Activated CD4-positive, CD25-positive, alpha-beta regulatory T cell (primary cell): ENCODE measurements at places on chromosomes 2 and 18.

DNA sequence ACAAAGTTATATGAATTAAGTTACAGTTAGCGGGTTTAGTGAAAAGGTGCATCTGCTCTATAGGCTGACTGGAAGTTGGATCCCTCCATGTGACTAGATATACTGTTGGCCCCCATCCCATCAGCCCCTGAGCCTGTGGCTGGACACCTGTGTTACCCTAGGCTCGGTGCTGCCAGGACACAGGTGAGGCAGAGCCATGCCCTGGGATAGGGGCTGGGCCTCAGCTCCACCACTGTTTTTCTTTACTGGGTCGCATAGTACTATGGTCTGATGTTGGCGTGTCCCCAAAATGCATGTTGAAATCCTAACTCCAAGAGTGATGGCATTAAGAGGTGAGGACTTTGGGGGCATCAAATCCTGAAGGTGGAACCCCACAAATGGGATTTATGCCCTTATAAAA is 638.6 kb upstream of the ID2 start:
- DNase-seq = no peak

GRCh38 chr2:195995499-195995898 is 73.1 kb downstream of the DNAH7 start:
- no peak for DNase-seq

DNA sequence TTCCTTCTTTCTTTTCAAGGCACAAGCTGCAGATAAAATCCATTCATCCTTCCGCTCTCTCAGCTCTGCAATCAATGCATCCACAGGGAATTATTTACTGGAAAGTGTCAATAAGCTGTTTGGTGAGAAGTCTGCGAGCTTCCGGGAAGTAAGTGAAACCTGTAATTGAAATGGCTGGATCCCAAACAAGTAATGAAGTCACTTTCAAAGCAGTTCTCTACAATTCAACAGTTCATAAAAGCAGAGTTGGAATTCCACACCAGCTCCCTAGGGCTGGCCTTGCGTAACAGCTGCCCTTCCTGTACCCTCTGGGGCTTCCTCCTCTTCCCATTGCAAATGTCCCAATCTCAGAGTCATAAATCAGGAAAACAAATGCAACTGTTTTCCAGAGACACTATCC is 9.6 kb downstream of the SERPINB2 start:
- no peak for DNase-seq

- DNase-seq = no peak
Measured at GRCh38 chr18:76495435-76496193, 572 bp upstream of the ZNF516 start.

DNA sequence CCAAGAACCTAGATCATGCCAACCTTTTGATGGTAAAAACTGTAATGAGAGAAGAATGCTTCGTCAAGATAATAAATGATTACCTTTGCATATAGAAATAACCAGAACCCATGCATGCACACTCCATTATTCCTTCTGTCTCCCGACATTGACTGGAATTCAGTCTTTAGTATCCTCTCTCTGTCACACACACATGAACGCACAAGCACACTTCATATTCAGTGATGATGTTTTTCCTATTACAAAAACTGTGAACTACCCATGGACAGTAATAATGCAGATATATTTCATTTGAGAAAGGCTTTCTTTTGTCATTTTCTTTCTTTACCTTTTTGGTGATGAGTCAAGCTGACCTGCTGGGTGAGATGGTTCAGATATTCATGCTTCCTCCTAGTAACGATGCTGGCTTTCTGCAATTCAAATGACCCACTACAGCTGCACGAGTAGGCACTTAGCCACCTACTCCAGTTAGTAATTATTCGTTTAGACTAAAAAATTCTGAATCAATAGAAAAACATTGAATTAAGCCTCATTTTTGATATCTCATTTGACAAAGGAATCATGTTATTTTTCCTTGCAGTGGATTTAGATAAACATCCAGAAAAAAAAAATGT is 382.2 kb downstream of the TGIF1 start:
- DNase-seq = no peak
